Upper lobe of right lung (tissue), 1 donor: ENCODE measurements at places on chromosomes 5 and 9. TPM values are rescaled to one million over a fixed set of nuclear protein-coding genes. Genes with fewer than 3 reads are reported as not detected.

DNA sequence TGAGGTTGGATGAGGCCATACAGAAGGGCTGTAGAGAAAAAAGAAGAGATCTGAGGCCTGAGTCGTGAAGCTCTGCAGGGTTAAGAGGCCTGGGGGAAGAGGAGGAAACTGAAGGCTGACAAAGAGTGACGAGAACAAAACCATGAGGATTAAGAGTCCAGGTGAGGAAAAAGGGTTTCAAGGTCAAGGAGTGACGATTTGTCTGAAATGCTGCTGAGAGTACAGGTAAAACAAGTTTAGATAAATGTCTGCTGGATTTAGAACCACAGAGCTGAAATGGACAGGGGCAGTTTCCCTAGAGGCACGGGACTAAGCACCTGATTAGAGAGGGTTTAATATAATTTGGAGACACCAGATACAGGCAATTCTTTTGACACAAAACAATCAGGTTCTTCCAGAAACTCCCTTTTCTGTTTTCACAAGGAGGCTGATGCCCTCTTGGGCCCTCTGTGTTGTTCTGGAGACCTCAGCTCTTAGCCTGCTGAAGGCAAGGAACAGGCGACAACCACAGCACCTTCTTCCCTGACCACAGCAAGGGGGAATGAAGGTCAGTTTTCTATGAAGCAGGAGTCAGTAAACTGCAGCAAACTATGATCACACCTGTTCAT is 14.6 kb upstream of the GCNT1 start:
- no peak for DNase-seq

- no peak for DNase-seq
These were observed 433.1 kb upstream of the DMAC1 start for GRCh38 chr9:8232726-8233125.

GRCh38 chr9:6471231-6471850 is 58.3 kb downstream of the UHRF2 start:
- DNase-seq, result no peak

DNA sequence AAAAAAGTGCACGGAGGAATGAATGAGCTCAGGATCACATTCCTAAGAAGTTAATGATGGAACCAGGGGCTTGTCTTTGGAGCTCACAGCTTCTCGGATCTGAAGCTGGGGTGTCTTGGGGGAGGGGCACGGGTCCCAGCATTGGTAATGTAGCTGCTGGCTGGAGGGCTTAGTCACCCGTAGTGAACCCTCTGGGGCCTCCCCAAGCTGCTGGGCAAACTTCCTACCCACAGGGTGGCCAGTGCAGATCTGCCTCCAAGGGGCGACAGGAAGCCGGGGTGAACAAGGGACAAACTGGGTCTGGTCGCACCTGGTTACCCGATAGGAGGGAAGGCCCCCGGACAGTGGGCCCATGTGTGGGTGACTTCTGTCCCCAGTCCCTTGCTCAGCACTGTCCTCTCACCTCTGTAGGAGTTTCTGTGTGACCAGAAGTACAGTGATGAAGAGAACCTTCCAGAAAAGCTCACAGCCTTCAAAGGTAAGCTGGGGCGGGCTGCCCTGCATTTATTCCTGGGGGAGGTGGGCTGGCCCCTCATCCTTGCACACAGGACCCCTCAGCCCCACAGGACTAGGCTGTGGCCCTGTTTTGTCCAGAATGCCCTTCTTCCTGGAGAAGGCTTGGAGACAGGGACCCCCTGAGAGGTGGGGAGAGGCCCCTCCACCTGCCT is 14.1 kb upstream of the NUP214 start:
- peak; percentile 41 for DNase-seq

DNA sequence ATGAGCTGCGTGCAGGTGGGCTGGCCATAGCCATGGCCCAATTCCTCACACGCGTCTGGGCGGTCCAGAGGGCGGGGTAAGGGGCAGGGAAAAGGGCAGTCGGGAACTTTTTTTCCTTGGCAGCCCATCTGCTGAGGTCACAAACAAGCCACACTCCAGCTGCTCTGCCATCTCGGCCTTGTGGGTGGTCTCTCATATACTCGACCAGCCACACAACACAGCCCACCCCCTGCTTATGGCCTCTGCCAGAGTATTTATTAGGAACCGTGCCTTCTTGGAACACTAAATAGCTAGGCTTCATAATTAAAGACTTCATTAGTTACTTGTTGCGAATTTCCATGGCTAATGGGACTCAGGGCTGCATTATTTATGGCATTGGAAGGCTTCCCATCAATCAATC is 98.5 kb upstream of the LHFPL2 start:
- DNase-seq, result no peak

DNA sequence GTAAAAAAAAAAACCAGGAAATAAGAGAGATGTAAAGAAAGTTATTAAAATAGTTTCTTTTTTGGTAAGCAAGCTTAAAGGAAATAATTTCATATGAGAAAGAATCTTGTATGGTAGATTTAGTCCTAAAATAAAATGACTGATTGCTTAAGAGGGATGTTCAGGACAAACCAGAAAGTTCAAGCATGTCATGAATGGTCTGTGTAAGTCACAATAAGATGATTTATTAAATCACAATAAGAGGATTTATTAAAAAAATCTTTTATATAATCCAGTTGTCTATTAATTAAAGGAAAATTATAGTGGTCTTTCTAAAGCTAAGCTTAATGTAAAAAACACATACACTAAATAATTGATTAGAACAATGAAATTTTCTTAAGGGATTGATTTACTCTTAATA is 91.8 kb upstream of the OR13F1 start:
- DNase-seq, result no peak

GRCh38 chr5:13956471-13956870 is 12.0 kb upstream of the DNAH5 start:
- DNase-seq, result no peak

DNA sequence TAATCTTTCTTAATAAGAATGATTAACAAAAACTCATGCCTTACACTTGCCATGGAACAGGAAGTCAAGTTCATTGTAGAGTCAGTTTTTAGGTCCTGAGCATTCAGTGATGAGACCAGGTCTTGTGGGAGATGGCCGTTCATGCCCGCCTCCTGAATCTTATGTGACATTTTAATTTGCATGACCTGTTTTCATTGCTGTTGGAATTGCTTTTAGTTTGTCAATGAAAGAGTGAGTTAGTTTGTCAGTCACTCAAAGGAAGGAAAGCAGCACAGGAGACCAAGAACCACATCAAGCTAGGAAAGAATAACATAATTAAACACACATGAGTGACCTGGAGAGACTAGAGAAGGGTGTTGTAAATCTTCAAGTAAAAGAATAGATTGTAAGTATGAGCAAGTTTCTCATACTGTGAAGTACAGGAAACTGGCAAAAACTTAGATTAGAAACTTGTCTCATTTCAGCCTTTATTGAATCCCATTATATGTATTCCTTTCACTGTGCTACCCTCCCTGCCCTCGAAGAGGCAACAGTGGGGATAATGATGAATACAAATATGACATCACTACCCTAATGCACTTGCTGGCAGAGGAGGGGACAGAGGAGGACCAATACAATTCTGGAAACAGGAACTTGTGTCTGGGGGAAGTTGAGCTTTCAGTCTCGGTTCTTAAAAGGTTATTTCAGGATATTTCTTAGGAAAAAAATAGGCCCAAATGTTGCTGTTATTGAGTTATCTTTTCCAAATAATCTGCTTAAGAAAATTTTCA is 64.3 kb upstream of the C6 start:
- no peak for DNase-seq

Gene TLR4
- 45.9 TPM for total RNA-seq

Gene ANKRD34B
- total RNA-seq, result 0.35 TPM

Gene PCDHA6
- total RNA-seq, result 0.64 TPM

Gene IL13
- not detected for total RNA-seq
